ENCODE measurements at places on chromosomes 3 and 15. TPM values are rescaled to one million over a fixed set of nuclear protein-coding genes. Genes with fewer than 3 reads are reported as not detected.
A peak's percentile ranks its signal among the peaks of the same experiment; 100 is the strongest.

DNA sequence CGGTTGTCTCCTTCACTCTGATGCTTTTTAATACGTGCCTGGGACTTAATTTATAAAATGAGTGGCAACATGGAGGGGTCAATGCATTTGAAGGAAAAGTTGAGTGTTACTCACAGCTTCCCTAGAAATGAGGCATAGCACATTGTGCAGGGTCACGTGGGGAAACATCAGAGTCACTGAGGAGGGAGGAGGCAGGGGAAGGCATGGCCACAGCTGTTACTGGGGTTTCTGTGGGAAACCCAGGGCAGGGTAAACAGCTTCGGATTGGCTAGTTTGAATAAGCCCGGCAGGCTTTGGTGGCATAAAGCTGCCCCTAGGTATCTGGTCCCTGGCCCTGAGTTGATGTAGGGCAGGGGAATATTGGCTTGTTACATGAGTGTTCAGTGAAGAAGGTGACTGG, 98.9 kb upstream of the ST8SIA2 start:
- DNase-seq = no peak
- no peak overlapping the region for H3K27ac ChIP-seq
- peaks cover 3% of the 10 kb centered on the region for H3K27me3 ChIP-seq
- no peaks in the 10 kb centered on the region for H3K4me1 ChIP-seq
- H3K4me3 ChIP-seq = no peak overlapping the region

The C2CD4A gene
- not detected for total RNA-seq

The SUMF1 gene
- total RNA-seq = 87.1 TPM

The CFAP44 gene
- total RNA-seq = 28.4 TPM

DNA sequence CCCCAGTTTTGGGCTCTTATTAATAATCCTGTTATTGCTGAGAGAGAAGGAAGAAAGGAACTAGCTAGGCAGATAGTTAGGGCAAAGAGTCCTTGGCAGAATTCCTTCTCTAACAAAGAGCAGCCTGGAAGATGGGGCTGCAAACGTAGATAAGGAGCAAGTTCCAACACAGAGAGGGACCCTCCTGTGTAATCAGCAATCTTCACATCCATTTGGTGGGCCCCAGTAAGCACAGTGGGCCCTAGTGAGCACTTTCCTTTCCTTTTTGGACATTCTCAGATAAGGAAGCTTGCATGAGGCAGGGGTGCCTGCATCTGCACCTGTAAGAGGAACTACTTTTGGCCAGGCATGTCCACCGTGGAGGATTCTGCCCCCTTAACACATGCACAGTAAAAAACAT, 119.6 kb upstream of the SGO1 start:
- no peak overlapping the region for H3K4me3 ChIP-seq
- no peaks in the 10 kb centered on the region for H3K27me3 ChIP-seq
- H3K36me3 ChIP-seq = no peaks in the 10 kb centered on the region
- no peak overlapping the region for H3K27ac ChIP-seq
- H3K4me1 ChIP-seq = no peaks in the 10 kb centered on the region
- DNase-seq = no peak

The TP63 gene
- 47.7 TPM for total RNA-seq

The ACKR2 gene
- total RNA-seq = 1.8 TPM

DNA sequence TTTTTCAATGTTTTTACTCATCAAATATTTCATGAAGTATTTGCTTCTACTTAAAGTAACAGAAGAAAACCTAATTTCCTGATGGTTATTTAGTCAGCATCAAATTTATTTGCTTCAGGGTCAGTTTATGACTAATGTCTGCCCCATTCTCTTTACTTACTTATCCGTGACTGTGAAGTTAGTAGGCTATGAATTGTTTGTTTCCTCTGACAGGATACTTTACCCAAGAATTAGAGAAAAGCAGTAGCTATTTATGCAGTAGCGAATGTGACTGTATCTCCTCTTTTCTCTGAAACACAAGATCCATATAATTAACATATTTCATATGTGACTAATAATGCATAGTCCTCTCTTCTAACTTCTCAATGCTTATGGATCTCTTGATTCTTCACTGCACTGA, 329.9 kb upstream of the ROBO1 start:
- no peaks in the 10 kb centered on the region for H3K4me1 ChIP-seq
- no peaks in the 10 kb centered on the region for H3K27me3 ChIP-seq
- no peak overlapping the region for H3K4me3 ChIP-seq

- no peak overlapping the region for H3K27ac ChIP-seq
- H3K4me1 ChIP-seq = no peaks in the 10 kb centered on the region
- no peaks in the 10 kb centered on the region for H3K36me3 ChIP-seq
- no peaks in the 10 kb centered on the region for H3K27me3 ChIP-seq
- H3K4me3 ChIP-seq = no peak overlapping the region
- DNase-seq = no peak
Observed at GRCh38 chr3:160949460-160949859, 155.7 kb downstream of the B3GALNT1 start.

GRCh38 chr3:113775516-113775915, 28.7 kb downstream of the ATP6V1A start:
- no peak for DNase-seq
- no peaks in the 10 kb centered on the region for H3K4me1 ChIP-seq
- H3K4me3 ChIP-seq = no peak overlapping the region
- no peaks in the 10 kb centered on the region for H3K36me3 ChIP-seq
- H3K27me3 ChIP-seq = no peaks in the 10 kb centered on the region

GRCh38 chr3:107833043-107833442, 257.8 kb downstream of the CD47 start:
- H3K4me1 ChIP-seq = no peaks in the 10 kb centered on the region
- H3K36me3 ChIP-seq = no peaks in the 10 kb centered on the region
- H3K27ac ChIP-seq = no peak overlapping the region

DNA sequence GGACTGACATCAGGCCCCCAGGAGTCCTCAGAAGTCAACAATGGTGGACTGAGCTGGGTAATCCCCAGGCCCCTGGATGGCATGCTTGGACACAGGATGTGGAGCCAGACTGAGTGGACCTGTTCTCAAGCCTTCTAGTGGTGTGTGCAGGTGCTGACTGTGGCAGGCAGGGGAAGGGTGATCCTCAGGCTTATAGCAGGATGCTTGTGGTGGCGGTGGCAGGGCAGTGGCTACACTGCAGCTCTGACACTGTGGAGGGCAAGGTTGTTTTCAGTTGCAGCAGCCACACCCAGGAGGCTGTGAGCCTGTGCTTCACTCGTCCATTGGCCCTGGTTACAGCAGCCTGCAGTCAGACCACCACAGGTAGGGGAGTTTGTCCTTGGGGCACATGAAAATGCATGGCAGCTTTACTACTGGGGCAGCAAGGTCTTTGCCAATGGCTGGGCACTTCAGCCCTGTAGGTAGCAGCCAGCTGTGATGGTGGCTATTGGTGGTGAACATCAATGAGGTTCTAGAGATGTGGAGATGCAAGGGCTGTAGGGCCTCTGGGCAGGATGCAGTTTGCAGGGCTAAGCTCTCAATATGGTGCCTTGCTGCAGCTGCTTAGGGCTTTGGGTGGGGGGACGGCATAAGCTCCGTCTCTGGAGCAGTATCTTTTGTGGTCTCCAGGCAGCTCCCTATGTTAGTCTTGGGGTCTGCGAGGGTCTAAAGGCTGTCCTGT, 17.5 kb upstream of the MYO5A start:
- no peak for DNase-seq
- no peaks in the 10 kb centered on the region for H3K4me1 ChIP-seq
- no peaks in the 10 kb centered on the region for H3K27me3 ChIP-seq
- H3K4me3 ChIP-seq = no peak overlapping the region
- H3K27ac ChIP-seq = no peak overlapping the region

The TNNC1 gene
- 4.2 TPM for total RNA-seq

DNA sequence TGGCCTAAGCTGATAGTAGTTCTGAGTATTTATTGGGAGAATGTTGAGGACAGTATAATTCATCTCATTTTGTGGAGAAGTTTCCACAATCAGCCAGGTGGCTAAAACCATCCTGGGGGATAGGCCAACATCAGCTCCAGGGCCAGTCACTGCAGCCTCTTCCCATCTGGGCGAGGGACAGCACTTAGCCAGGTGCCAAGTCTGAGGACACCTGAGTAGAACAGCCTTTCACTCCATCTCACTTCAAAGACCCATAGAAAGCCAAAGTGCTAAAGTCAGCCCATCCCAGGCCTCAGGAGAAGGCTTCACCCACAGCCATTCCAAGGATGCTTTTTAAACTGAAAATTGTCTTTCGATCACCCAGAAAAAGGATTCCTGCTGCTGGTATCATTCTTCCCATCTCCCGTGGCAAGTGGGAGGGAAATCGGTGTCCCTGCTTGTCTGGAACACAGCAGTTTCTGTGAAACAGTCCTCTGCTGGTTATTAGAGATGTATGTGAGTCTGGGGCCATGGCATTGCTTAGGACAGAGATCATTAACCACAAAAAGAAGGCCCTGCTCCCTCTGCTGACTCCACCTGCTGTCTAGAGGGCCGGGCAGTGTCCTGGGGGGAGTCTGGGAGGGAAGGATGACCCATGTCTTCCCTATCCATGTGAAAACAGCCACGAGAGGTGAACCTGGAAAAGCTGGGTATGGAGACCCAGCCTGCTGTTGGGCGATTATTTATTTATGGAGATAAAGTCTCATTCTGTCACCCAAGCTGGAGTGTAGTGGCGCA, 9.6 kb downstream of the CALML4 start:
- H3K4me3 ChIP-seq = no peak overlapping the region
- DNase-seq = peak; percentile 34
- H3K27ac ChIP-seq = peak overlapping the region; percentile 60
- H3K4me1 ChIP-seq = no peaks in the 10 kb centered on the region

GRCh38 chr3:186133980-186134379, 25.1 kb upstream of the ETV5 start:
- no peak overlapping the region for H3K27ac ChIP-seq
- H3K27me3 ChIP-seq = no peaks in the 10 kb centered on the region
- DNase-seq = no peak
- no peaks in the 10 kb centered on the region for H3K36me3 ChIP-seq
- H3K4me1 ChIP-seq = no peaks in the 10 kb centered on the region

The NPAP1 gene
- not detected for total RNA-seq

DNA sequence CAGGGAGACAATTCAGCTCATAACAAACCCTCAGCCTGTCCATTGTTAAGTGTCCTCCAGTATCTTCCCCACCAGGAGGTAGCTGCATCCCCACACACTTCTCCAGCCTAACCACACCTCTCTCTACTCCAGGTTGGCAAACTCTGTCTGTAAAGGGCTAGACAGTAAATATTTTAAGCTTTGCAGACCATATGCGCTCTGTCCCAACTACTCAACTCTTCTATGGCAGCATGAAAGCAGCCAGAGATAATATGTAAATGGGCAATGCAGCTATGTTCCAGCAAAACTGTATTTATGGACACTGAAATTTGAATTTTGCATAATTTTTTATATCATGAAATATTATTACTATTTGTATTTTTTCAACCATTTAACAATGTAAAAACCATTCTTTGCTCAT, 230.4 kb upstream of the STT3B start:
- H3K27me3 ChIP-seq = no peaks in the 10 kb centered on the region
- no peaks in the 10 kb centered on the region for H3K36me3 ChIP-seq
- no peak overlapping the region for H3K4me3 ChIP-seq
- no peaks in the 10 kb centered on the region for H3K4me1 ChIP-seq
- H3K27ac ChIP-seq = no peak overlapping the region
- no peak for DNase-seq

- peak; percentile 18 for DNase-seq
- H3K4me3 ChIP-seq = no peak overlapping the region
- no peaks in the 10 kb centered on the region for H3K4me1 ChIP-seq
- H3K27me3 ChIP-seq = no peaks in the 10 kb centered on the region
- no peak overlapping the region for H3K27ac ChIP-seq
Observed at GRCh38 chr15:20295238-20295811, 246.3 kb downstream of the GOLGA6L6 start.

The KCNAB1 gene
- 5.4 TPM for total RNA-seq

GRCh38 chr3:23667536-23668429, 138.0 kb upstream of the UBE2E1 start:
- no peak for DNase-seq
- H3K4me3 ChIP-seq = no peak overlapping the region
- no peaks in the 10 kb centered on the region for H3K36me3 ChIP-seq
- no peaks in the 10 kb centered on the region for H3K4me1 ChIP-seq

DNA sequence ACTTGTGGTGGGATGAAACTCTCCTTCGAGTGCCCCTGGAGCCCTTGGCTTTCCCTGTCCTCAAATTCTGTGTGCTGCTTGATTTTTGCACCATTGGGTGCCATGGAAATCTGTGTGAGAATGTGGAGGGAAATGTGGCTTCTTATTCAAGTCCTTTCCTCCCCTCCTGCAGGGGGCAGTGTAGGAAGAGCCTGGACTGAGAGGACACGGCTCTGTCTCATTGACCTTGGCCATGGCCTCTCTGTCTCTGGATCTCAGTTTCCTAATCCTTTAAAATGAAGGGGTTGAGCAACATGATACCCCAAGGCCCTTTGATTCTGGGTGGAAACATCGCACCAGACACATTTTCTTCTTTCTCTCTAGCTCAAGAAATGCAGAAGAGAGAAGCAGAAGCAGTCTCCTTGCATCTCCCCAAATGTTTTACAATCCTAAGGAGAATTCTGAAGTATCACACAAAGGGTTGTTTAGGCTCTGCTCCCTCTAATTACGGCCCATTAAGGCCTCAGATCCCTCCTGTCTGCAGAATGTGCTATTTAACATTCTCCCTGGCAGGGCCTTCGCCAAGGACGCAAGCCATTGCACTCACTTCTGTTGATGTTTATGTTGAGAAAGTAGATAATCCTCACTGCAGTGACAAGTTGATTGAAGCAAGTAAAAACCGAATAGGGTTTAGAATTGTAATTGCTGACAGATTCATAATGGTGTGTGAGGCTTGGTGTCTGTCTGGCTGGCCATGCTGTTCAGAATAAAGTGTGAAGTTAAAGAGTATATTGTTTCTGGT, 169.1 kb downstream of the TPRG1 start:
- no peaks in the 10 kb centered on the region for H3K36me3 ChIP-seq
- no peak overlapping the region for H3K27ac ChIP-seq
- no peaks in the 10 kb centered on the region for H3K4me1 ChIP-seq
- no peak for DNase-seq
- H3K4me3 ChIP-seq = no peak overlapping the region

DNA sequence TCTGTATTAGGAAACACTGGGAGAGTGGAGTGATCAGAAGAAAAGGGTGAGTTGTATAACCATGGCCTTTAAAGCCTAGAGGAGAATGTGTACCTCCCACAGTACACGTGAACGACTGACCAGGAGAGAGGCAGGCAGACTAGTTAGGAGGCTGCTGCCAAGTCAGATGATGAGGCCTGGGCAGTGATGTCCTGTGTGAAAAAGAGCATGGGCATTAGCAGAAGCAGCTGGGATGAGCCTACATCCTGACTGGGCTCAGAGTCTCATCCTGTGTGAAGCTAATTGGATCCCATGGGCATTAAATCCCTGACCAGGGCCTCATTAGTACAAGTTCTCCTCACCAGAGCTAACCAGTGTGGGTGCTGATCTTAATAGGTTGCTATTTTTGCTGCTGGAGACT, 89.1 kb upstream of the SLC2A2 start:
- H3K4me3 ChIP-seq = no peak overlapping the region
- H3K36me3 ChIP-seq = no peaks in the 10 kb centered on the region
- peak overlapping the region; percentile 32 for H3K27ac ChIP-seq
- DNase-seq = no peak

- H3K4me3 ChIP-seq = no peak overlapping the region
- no peaks in the 10 kb centered on the region for H3K36me3 ChIP-seq
- no peaks in the 10 kb centered on the region for H3K27me3 ChIP-seq
- peaks cover 20% of the 10 kb centered on the region for H3K4me1 ChIP-seq
Observed at GRCh38 chr15:70088455-70088854, 9.3 kb downstream of the TLE3 start.

The MOBP gene
- total RNA-seq = not detected
